ENCODE measurements at places on chromosomes 3 and 15.
A peak's percentile ranks its signal among the peaks of the same experiment; 100 is the strongest.

- no peak for DNase-seq
These were observed 156.0 kb upstream of the SMAD3 start for GRCh38 chr15:66909381-66909890.

GRCh38 chr3:72655723-72656122 is 192.5 kb downstream of the SHQ1 start:
- DNase-seq = no peak

DNA sequence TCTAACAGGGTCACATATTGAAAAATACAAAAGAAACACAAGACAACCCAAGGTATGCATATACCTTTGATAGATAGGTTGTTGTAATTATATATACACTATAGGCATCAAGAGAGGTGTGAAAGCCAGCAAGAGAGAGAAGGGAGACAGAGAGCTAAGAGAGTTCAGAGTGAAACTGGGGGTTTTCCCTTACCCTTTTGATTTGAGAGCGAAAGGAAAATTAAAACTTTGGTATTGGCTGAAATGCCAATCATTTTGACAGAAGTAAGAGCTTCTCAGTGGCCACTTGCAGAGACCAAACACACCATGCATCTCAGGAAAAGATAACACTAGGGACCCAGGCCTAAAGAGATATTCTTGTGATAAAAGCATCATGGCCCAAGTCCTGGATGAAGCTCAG is 183.6 kb downstream of the SHOX2 start:
- DNase-seq = no peak

- DNase-seq = no peak
These were observed 15.8 kb downstream of the EPHB1 start for GRCh38 chr3:134810850-134811249.

- DNase-seq = no peak
These were observed 52.9 kb upstream of the SEC13 start for GRCh38 chr3:10373686-10374261.

DNA sequence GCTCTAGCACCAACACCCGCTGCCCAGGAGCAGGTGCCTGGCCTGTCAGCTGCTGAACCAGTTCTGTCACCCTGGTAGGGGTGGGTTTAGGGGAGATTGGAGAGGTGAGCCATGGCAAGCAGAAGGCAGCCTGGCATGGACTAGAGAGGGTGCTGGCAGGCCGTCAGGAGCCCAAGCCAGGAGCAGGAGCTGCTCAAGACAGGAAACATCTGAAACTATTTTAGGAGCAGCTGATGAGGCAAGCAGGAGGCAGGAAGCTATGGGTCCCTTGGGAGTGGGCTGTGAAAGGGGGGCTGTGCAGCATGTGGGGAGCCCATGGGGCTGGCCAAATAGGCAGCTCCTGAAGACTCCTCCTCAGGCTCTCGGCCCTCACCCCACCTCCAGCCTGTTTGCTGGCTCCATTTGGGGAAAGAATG is 2.3 kb downstream of the INKA1 start:
- DNase-seq = peak; percentile 3

- DNase-seq = no peak
These were observed 1024.8 kb downstream of the EPHA3 start for GRCh38 chr3:90132197-90132596.

- peak; percentile 65 for DNase-seq
These were observed 47.0 kb downstream of the ZBTB20 start for GRCh38 chr3:115099986-115100571.

Measured in NCI-H1694 treated with DMSO at 0.1 percent for 48 hours (cell line).